Stimulated activated CD8-positive, alpha-beta memory T cell treated with anti-CD3 and anti-CD28 coated beads, Interleukin-15, amount 100 ng/mL, for 24 hours (primary cell): ENCODE measurements at places on chromosomes 6 and 20.

- no peak for DNase-seq
Observed at GRCh38 chr6:25217302-25217701, 61.9 kb upstream of the CARMIL1 start.

DNA sequence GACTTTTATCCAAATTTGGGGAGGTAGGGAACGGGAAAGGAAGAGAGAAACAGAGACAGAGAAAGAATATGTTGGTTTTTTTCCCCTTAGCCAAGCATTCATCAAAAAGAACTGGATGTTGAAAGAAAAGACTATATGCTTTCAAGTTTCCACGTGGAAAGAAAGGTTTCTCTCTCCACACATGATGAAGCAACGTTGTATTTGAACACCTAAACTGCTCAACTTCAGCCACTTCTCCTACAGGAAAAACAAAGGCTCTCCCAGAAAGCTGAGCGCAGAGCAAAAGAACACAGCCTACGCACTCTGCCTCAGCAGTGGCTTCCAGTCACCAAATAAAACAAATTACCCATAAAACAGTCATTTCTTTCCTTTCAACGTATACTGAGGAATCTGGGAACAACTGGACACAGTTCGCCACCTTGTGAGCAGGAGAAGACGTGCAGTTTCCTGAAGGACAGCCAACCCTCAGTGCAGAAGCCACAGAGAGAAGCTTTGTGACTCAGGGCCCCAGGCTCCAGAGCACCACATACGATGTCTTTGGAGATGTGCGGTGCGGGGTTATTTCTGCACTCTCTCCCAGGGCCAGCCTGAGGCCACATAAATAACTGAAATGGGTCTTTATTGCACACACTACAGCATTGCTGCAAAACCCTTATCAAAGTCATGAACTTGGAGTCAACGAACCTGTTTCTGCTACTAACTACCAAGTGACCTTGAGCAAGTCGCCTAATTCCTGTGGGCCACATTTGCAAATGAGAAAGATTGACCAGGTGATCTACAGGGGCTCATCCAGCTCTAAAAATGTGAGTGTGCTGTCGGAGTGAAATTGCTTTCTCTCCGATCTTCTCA lies 10.1 kb downstream of the IL17F start:
- DNase-seq, result no peak

DNA sequence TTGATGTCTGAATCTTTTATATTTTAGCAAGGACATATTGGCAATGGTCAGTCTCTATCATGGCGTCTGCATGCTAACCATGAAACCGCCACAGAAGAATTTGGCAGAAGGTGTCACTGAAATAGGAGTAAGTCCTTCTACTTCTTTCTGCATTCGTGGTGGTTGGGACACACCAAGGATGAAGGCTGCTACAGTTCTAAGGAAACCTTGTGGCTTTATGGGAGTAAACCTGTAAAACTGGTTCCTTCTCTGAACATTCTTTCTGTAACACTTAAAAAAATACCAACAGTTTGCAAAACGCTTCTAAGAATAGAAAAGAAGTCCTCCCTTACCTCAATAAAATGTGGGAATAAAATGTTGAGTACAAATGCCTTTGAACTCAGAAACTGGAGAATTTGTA lies 195.3 kb downstream of the SLC24A3 start:
- no peak for DNase-seq

- no peak for DNase-seq
Observed at GRCh38 chr20:53621482-53622246, 28.0 kb upstream of the ZNF217 start.

DNA sequence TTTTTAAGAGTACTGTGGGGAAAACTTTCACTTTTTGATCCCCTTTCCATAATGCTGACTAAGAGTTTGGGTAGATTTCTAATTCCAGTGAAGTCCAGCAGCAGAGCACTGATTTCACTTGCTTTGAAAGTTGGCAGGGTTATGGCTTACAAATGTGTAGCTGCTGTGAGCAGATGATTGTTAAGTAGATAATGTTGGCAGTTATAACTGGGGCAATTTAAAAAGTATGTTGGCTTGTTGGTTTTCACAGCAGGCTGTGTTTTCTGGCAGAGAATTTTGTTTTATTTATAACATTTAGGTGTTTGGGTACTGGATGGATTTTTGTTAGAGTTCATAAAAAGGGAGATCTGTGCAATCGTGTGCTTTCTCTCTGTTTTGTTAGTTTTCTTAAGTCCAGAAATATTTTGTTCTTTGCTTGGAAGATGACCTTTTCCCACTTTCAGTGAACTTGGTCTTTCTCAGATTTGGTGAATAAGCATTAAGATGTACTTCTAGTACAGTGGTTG lies 31.4 kb downstream of the AFDN start:
- no peak for DNase-seq

DNA sequence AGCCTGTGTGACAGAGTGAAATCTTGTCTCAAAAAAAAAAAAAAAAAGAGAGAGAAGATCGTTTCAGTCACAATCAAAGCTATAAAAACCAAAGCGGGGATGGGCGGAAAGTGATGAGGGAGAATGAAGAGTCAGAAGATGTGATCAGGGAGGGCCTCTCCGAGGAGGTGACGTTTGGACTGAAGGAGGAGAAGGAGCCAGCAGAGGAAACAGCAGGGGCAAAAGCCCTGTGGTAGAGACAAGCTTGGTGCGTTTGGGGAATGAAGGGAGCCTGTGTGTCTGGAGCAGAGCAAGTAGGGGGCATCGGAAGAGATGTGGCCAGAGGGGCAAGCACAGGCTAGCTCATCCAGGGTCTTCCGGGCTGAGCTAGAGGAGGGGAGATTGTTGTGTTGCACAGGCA lies 14.5 kb upstream of the LBP start:
- no peak for DNase-seq

GRCh38 chr6:166708460-166708859 lies 81.4 kb upstream of the RPS6KA2 start:
- no peak for DNase-seq

DNA sequence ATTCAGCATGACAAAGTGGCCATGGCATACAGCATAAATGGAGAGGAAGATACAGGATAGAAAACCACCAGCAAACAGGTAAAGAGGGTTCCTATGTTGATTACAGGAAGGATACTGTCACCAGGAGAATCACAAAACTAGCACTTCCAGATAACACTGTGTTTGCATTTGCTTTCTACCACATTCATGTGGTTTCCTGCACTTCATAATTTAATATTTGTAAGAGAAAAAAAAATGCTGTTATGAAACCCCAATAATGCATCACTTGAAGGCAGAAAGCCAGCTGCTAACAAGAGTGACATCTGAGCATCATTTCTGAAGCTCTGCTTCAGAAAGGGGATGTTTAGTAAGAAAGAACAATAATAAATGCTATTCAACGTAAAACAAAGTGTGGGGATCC lies 106.6 kb downstream of the ATXN1 start:
- DNase-seq, result no peak

- DNase-seq, result no peak
Observed at GRCh38 chr6:96301023-96301422, 220.6 kb upstream of the UFL1 start.

DNA sequence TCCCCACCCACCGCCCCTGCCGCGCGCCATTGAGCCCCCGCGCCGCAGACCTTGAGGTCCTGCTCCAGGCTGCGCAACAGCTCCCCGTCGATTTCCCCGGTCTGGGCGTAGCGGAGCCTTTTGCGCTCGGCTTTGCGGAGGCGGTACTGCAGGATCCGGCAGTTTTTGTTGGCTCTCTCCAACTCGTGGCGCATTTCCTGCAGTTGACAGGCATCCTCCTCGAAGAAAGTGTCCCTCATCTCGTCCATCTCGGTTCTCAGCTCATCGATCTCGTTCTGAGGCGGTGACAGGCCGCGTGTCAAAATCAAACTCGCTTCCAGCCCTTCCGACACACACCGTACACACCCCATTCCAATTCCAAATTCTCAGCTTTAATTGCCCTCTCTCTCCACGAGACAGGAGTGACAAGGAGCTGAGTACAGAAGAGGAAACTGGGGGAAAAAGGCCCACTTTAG lies 4.3 kb downstream of the MTCL3 start:
- DNase-seq, result no peak

- no peak for DNase-seq
Observed at GRCh38 chr6:45933855-45934254, 81.8 kb downstream of the CLIC5 start.

- no peak for DNase-seq
Observed at GRCh38 chr6:78268591-78269452, 598.5 kb upstream of the IRAK1BP1 start.

GRCh38 chr20:9306521-9306920 lies 207.9 kb upstream of the LAMP5 start:
- no peak for DNase-seq

GRCh38 chr6:24535210-24535609 lies 40.4 kb downstream of the ALDH5A1 start:
- DNase-seq, result no peak

DNA sequence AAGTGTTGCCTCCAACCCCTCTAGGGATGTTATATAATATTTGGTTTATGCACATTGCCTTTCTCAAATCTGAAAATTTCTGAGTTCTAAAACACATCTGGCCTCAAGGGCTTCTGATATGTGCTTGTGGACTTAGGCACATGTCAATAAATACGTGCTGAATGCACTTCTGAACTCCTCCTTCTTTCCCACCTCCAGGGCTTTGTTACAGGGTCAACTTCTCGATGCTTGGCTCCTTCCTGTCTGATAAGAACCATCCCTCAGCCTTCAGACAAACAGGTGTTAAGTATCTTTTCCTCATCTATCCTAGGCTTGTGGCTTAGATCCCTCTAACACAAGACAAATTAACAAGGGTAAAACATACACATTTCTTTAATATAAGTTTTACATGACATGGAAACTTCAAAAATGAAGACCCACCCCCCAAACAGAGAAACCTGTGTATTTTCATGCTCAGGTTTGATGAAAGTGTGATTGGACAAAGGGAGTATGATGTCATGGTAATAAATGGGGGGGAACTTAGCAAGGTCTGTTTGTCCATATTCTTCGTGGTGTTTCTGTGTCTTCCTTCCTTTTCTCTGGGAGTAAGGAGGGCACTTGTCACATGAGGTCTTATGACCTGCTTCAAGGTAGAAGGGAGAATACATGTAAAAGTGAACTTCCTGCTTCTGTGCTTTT lies 326.9 kb downstream of the CD83 start:
- no peak for DNase-seq

DNA sequence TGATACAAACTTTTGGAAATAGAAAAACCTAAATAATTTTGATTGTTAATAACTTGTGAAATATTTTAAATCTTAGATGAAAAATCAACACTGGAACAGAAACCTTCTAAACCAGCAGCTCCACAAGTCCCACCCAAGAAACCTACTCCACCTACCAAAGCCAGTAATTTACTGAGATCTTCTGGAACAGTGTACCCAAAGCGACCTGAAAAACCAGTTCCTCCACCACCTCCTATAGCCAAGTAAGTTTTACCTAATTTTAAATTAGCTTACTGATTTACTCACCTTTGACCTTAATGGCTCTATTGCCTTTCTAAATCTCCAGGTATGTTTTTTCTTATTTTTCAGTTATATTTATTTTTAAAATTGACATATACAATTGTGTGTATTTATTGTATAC lies 102.6 kb upstream of the ADGRF4 start:
- no peak for DNase-seq

DNA sequence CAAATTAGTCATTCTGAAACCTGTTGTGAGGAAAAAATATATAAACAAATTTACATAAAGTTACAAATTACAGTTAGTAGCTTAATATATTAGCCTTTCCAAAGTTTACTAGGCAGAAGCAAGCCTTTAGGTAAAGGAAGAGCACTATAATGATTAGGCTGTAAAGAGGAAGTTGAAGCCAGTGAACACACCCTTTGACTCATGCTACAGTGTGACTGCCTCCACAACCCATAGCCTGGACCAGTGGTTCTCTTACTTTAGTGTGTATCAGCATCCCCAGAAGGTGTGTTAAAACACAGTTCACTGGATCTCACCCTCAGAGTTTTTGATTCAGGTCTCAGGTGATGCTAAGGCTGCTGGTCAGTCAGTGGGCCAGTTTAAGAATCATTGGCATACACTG lies 91.4 kb upstream of the DEFB112 start:
- no peak for DNase-seq

- DNase-seq, result no peak
Observed at GRCh38 chr20:38859070-38859690, 53.7 kb downstream of the PPP1R16B start.

- no peak for DNase-seq
Observed at GRCh38 chr6:18465410-18466154, 78.4 kb downstream of the RNF144B start.

- DNase-seq, result no peak
Observed at GRCh38 chr6:143679041-143679440, 1.3 kb downstream of the PHACTR2 start.

DNA sequence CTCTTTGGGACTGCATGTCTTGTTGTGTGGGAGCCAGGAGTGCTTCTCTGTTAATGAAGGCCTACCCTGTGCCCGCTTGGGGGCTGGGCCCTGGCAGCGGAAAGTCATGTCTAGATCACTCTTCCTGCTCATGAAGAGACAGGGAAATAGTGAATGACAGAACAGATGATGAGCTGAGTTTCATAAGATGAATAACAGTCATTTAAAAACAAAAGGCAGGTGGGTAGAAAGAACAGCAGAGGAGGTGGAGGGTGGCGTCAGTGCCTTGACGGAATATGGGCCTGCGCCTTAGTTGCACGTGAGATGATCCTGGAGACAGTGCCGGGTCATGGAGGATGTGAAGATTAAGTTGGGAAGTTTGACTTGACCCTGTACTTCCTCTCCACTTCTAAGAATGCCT lies 85.5 kb downstream of the ARID1B start:
- DNase-seq, result no peak

GRCh38 chr20:19824861-19825260 lies 66.8 kb downstream of the RIN2 start:
- DNase-seq, result no peak

DNA sequence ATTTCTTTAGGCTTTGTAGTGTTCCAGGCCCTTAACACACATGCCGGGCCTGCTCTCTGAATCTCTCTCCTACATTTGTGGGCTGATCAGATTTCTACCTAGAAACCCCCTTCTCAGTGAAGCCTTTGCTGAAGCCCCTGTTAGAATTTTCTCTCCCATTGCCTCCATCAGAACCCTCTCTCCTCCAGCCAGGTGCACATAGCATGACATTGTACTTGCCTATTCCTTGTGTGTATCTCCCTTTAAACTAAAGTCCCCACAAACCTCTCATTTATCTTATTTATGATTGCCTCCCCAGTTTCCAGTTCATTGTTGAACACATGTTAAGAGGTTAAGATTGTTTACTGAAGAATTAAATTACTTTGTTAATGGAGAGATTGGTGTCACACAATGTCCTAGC lies 325.5 kb upstream of the CITED2 start:
- DNase-seq, result no peak

GRCh38 chr20:24777746-24778145 lies 171.3 kb upstream of the CST7 start:
- no peak for DNase-seq

GRCh38 chr6:85642774-85643536 lies at the start of gene SYNCRIP:
TSS of gene SYNCRIP (minus strand) at chr6:85642886. CDS start at chr6:85641439, 1,447 bp downstream.
- peak; percentile 97 for DNase-seq

GRCh38 chr6:142008781-142009180 lies 123.9 kb upstream of the GJE1 start:
- DNase-seq, result no peak
